CD8-positive, alpha-beta memory T cell (primary cell): ENCODE measurements at places on chromosomes 13 and 19. TPM values are rescaled to one million over a fixed set of nuclear protein-coding genes. Genes with fewer than 3 reads are reported as not detected.

Gene ZNF625
- 0.39 TPM for polyA plus RNA-seq

Gene ERF
- 5.1 TPM for polyA plus RNA-seq

Gene NTF4
- polyA plus RNA-seq: not detected

Gene NOTCH3
- polyA plus RNA-seq: not detected

Gene MEF2B
- not detected for polyA plus RNA-seq

Gene SBK2
- not detected for polyA plus RNA-seq

Gene CACTIN
- 16.8 TPM for polyA plus RNA-seq

Gene RASAL3
- 144 TPM for polyA plus RNA-seq

Gene GPR183
- polyA plus RNA-seq: 232 TPM

Gene ZNF324B
- polyA plus RNA-seq: 2.9 TPM

Gene CLEC17A
- polyA plus RNA-seq: not detected

Gene DENND1C
- polyA plus RNA-seq: 93.2 TPM

Gene PDX1
- polyA plus RNA-seq: not detected

Gene MLNR
- 0.17 TPM for polyA plus RNA-seq

Gene RELB
- polyA plus RNA-seq: 22.7 TPM

Gene ZNF541
- polyA plus RNA-seq: 0.18 TPM

Gene OSCAR
- 0.17 TPM for polyA plus RNA-seq

Gene PSG3
- polyA plus RNA-seq: not detected

Gene NCAN
- not detected for polyA plus RNA-seq

Gene RFPL4A
- not detected for polyA plus RNA-seq

Gene EPSTI1
- polyA plus RNA-seq: 17.3 TPM

Gene SNAPC2
- polyA plus RNA-seq: 21.9 TPM

Gene RASGRP4
- polyA plus RNA-seq: not detected

Gene FGF21
- polyA plus RNA-seq: not detected

Gene MISP
- polyA plus RNA-seq: not detected

Gene POSTN
- not detected for polyA plus RNA-seq

Gene PTH2
- not detected for polyA plus RNA-seq

Gene ZNF135
- polyA plus RNA-seq: 1.4 TPM

Gene DPF1
- polyA plus RNA-seq: not detected

Gene PALM3
- not detected for polyA plus RNA-seq

Gene CEP89
- 13.8 TPM for polyA plus RNA-seq

Gene LGALS14
- polyA plus RNA-seq: not detected

Gene BRD4
- 35.3 TPM for polyA plus RNA-seq

Gene B3GNT8
- polyA plus RNA-seq: 11.1 TPM

Gene FCHO1
- 23.0 TPM for polyA plus RNA-seq

Gene ZIC5
- polyA plus RNA-seq: not detected

Gene C1QTNF9
- polyA plus RNA-seq: not detected

Gene IFNL1
- 4.6 TPM for polyA plus RNA-seq

Gene CEACAM4
- not detected for polyA plus RNA-seq

Gene NLRP11
- not detected for polyA plus RNA-seq

Gene SLC17A7
- not detected for polyA plus RNA-seq

Gene KBTBD6
- 4.4 TPM for polyA plus RNA-seq

Gene CBY2
- polyA plus RNA-seq: not detected

Gene LENG9
- polyA plus RNA-seq: 0.23 TPM

Gene ZNF492
- polyA plus RNA-seq: 0.38 TPM

Gene CACNG8
- not detected for polyA plus RNA-seq

Gene PCCA
- 9.5 TPM for polyA plus RNA-seq

Gene CACNG7
- polyA plus RNA-seq: not detected

Gene ARHGAP45
- polyA plus RNA-seq: 478 TPM

Gene SLC7A10
- polyA plus RNA-seq: not detected

Gene IL17D
- polyA plus RNA-seq: 0.28 TPM

Gene CYP2A6
- polyA plus RNA-seq: not detected

Gene MAP4K1
- 178 TPM for polyA plus RNA-seq

Gene APOE
- polyA plus RNA-seq: not detected

Gene IGFL1
- polyA plus RNA-seq: not detected

Gene SH2D3A
- polyA plus RNA-seq: 40.6 TPM

Gene ATCAY
- polyA plus RNA-seq: not detected
